ENCODE measurements at places on chromosomes 3 and 15.

- DNase-seq, result no peak
Measured at GRCh38 chr3:152718810-152719209, 116.1 kb upstream of the P2RY1 start.

DNA sequence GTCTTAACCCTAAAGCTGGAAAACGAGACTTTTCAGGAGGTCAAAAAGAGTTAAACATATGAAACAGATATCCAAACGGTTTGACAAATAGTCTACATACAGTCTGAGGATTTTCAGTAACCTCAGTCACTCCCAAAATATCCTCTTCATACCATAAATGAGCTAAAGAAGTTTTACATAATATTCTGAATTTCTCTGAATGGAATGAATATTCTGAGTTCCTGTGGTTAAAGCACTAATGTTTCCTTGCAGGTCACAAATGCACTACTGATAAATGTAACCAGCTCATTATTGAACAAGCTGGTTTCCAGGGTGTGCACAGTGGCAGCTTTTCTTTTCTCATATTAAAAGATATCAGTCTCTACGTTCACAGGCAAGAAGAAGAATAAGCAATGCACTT is 137.4 kb upstream of the POU1F1 start:
- DNase-seq, result no peak

- DNase-seq, result no peak
Measured at GRCh38 chr3:48945891-48946549, 27.4 kb downstream of the ARIH2 start.

DNA sequence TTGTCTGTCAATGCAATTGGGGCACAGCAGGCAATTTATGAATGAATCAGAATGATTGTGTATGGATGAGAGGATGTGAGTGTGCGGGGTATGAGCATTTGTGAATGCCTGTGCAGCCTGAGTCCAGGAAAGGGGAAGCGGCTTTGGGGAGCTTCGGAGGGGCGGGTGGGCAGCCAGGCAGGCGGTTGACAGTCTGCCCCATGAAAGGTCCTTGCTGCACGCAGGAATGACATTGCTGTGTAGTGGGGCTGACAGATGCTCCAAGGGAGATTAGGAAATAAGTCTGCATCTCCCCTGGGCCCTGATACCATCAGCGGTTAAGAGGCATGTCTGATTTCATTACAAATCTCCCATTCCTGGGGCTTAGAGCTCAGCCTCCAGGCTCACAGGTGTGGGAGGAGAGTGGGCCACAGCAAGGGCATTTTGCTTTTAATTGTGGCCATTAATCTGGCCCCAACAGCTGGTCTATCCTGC is 26.4 kb upstream of the TSPAN3 start:
- DNase-seq, result no peak

GRCh38 chr3:82259994-82260393 is 498.5 kb upstream of the GBE1 start:
- no peak for DNase-seq

DNA sequence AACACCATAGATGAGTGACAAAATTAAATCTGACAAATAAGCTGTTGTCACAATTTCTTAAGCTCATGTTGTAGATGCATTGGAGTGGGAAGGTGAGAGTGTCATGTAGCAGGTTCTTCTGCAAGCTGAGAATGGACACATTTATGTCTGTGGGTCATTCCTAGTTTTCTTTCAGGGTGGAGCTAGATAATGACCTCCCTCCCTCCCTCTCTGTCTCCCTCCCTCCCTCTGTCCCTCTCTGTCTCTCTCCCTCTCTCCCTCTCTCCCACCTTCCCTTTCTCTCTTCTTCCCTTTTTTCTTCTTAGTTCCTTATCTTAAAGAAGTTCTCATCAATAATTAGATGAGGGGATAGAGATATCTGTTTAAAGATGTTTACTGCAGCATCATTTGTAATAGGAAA is 36.0 kb downstream of the PXYLP1 start:
- no peak for DNase-seq

DNA sequence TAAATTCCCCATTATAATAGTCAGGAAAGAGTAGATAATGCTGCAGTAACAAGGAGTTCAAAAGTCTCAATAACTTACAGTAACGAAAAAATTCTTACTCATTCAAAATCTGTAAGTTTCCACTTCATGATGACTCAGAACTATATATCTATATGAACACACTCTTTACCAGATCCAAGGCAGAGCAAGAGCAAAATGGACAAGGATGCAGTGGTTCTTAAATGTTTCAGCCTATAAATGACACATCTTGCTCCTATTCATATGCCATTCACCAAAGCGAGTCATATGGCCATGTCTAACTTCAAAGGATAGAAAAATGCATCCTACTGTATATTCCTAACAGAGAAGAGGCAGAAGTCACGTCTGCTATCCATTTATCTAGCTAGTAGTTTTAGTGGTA is 787.7 kb downstream of the NAALADL2 start:
- no peak for DNase-seq

- DNase-seq, result no peak
Measured at GRCh38 chr3:172855037-172855436, 104.5 kb downstream of the ECT2 start.

DNA sequence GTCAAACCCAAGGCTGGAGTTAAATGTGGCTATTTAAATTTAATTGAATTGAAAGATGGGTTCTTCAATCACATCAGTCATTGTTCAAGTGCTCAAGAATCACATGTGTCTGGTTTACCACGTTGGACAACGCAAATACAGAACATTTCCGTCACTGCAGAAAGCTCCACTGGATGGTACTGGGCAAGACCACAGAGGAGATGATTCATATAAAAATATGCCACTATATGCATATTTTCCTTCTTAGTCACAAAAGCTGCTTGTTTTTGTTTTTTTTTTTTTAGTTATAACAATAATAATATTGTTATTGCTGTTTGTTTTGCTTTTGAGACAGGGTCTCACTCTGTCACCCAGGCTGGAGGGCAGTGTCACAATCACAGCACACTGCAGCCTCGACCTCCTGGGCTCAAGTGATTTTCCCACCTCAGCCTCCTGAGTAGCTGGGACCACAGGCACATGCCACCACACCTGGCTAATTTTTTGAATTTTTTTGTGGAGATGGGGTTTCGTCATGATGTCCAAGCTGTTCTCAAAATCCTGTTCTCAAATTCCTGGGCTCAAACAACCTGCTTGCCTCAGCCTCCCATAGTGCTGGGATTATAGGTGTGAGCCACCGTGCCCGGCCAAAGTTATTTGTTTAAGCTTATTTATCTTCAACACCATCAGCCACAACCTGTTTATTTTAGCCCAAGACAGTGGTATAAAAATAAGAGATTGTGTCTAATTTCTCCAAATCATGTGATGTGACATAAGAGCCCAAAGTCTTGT is 19.4 kb downstream of the RTP3 start:
- peak; percentile 32 for DNase-seq

- DNase-seq, result no peak
Measured at GRCh38 chr3:53346922-53347260, 452 bp downstream of the DCP1A start.

- peak; percentile 10 for DNase-seq
Measured at GRCh38 chr3:65030847-65031463, 343.2 kb upstream of the ADAMTS9 start.

GRCh38 chr15:33016405-33017024 is 178.0 kb downstream of the FMN1 start:
- no peak for DNase-seq

Measured in T1000 (cell line).